Lung microvascular endothelial cell (primary cell): ENCODE measurements at places on chromosomes 1 and 21. TPM values are rescaled to one million over a fixed set of nuclear protein-coding genes. Genes with fewer than 3 reads are reported as not detected.

DNA sequence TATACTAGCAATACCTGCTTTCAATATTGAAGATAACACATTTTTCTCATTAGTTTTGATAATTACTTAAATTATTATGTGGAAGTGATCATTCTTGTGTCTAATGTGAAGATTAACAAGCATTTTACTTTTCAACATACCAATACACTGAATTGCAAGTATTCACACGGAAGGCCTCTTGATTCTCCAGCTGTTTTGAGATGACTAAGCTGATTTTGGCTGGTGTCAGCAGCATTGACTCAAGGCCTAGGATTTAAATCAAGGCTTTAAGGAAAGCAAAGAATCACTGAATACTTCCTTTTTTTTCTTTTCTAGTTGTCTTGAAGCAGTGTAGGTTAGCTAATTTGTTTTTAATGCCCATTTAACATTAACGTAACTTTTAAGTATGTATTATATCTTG is 373.7 kb downstream of the SRGAP2C start:
- DNase-seq: peak; percentile 65

GRCh38 chr21:41630917-41631316 is 123.0 kb upstream of the TMPRSS2 start:
- DNase-seq: no peak

GRCh38 chr1:68129536-68130250 is 79.3 kb upstream of the DIRAS3 start:
- no peak for DNase-seq

- no peak for DNase-seq
These were observed 14.7 kb downstream of the CMPK1 start for GRCh38 chr1:47348246-47348645.

DNA sequence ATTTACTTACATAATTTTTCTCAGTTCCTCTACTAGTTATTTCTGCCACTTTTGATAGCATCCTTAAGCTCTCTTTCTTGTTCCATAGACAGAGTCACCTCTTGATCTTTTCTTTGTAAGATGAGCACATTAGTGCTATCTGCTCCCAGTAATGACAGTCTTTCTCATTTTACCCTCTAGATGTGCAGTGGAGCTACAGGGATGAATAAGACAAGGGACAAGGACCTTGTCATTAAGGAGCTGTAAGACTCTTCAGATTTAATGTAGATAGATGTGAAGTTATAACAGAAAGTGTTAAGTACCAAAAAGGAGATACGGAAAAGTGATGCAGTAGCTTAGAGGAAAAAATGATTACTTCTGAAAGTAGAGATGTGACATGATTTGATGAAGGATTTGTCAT is 20.4 kb downstream of the SCP2 start:
- no peak for DNase-seq

Gene NTMT2
- total RNA-seq: not detected in 2 replicates

Gene TBX19
- 0.22 and 0.60 TPM in 2 replicates for total RNA-seq
